Head of caudate nucleus (tissue), 42 donors: ENCODE measurements at places on chromosomes 5 and 9.

DNA sequence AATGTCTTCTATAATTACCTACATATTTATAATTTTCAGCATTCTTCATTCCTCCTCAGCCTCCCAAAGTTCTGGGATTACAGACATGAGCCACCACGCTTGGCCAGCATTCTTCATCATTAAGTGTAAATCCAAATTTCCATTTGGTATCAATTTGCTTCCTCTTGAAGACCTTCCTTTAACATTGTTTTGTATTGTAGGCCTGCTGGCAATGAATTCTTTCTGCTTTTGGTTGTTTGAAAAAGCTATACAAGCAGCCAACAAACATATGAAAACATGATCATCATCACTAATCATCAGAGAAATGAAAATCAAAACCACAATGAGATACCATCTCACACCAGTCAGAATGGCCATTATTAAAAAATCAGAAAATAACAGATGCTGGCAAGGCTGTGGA lies 56.4 kb downstream of the GCNT4 start:
- no peak for DNase-seq

DNA sequence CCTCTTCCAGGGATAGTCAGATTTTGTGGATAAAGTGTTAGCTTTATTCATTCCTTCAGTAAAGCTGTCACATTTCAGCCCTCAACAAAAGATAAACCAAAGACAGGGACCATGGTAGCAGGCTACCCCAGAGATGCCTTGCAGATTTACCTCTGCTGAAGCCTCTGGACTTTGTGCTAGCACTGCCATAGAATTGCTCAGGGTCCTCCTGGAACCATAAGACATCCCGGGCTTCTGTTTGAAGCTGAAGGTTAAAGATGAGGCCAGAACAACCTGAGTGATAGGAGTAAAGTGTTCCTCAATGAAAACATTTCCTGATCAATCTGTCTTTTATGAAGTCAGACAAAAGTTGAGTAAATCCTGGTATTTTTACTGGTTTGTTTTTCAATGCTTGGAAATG lies 57.5 kb upstream of the ARL15 start:
- no peak for DNase-seq

DNA sequence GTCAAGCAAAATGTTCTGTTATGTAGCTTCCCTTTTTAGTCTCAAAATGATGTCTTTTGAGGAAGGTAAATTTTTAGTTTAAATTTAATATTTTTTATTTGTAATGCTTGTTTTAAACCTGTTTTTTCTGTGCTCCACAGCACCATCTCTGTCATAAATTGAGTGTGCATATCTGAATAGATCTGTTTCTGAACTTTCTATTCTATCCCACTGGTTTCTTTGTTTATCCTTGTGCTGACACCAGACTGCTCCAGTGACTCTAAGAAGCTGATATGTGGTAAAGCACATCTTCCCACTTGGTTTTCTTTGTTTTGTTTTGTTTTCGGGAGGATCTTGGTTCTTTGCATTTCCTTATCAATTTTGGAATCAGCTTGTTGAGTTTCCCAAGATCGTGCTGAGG lies 7.1 kb upstream of the RNF145 start:
- no peak for DNase-seq

DNA sequence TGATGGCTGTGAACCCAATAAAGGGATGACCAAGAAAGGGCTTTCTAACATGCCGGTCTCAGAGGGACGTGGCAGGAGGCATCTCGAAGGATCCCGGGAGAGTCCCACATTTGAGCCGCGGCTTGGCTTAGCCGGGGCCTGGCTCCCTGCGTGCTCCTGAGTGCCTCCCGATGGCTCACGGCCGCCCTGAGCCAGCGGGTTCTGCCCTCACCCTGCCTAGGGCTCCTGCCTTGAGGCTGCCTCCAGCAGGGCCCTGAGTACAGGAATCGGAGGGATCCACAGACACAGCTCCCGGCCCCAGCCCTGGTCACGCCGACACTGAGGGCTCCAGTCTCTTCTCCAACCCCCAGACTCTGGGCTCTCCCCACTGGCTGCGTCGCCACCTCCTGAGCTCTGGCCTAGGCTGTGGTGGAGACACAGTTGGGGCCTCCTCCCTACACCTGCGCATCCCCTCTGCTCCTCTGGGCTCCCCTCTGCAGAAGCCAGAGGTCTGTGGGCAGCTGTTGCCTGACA lies 44.1 kb upstream of the RXRA start:
- no peak for DNase-seq

GRCh38 chr5:147113967-147114366 lies 120.9 kb upstream of the STK32A start:
- DNase-seq: no peak

- no peak for DNase-seq
Measured at GRCh38 chr5:115455301-115455707, 89.3 kb downstream of the FEM1C start.

DNA sequence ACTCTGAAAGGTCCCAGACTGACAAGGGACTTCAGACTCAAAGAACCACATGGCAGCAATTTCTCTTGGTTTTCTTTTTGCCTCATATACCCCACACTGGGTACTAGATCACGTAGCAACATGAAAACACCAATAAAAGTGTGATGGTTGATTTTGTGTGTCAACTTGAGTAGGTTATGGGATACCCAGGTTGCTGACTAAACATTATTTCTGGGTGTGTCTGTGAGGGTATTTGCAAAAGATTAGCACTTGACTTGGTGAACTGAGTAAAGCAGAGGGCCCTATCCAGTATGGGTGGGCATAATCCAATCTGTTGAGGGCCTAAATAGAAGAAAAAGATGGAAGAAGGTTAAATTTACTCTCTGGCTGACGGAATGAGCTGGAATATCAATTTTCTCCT lies 53.8 kb upstream of the ZNF618 start:
- DNase-seq: no peak

GRCh38 chr5:72452515-72453245 lies 54.5 kb downstream of the ZNF366 start:
- no peak for DNase-seq

DNA sequence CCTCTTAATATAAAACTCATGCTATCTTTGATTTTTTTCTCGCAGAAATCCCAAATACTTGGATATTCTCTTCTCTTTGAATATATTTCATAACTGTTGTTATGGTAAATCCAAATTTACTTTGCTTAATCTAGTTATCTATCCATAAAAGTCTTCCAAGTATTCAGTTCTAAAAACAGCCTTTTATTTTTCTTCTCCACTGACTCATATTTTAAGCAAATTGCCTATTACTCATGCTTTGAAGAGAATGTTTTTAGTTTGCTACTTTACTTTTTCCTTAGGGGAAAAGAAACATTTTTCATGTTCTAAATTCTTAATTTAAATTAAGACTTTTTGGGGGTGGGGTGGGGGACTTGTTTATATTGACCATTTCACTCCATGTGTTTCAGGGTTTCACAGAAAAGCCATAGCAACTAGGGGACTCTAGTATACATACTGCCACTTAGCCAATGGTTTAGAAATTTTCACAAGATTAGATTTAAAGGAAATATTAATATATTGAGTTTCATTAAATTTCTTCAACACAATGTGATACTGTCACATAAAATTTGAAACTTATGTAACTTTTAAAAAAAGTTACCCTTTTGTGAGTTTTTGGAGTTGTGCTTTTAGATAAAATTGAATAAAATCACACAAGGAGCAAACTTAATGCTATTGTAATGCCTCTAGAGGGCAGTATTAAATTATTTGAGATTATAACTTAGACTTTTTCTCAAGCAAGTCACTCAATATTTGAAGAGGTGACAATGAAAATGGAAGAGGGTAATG lies 545.8 kb upstream of the ARRDC3 start:
- DNase-seq: no peak

DNA sequence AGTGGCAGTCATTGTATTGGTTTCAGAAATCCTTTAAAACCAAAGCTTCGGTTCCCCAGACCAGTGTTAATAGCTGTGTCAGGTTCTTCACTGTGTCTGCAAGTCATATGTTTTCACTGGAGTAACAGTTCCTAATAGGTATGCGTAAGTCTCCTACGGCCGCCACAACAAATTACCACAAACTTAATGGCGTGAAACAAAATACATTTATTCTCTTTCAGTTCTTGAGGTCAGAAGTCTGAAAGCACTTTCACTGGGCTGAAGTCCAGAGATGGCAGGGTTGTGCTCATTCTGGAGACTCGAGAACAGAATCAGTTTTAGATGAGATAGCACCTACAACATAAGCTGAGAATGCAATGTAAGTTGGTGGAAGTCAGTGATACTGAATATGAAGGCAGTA lies 556.2 kb downstream of the TLE4 start:
- no peak for DNase-seq

GRCh38 chr5:171479776-171480125 lies 60.3 kb downstream of the FGF18 start:
- DNase-seq: no peak

- no peak for DNase-seq
Measured at GRCh38 chr5:158461240-158461854, 602.4 kb upstream of the CLINT1 start.

GRCh38 chr5:41748631-41749030 lies 121.6 kb downstream of the OXCT1 start:
- DNase-seq: no peak

- DNase-seq: no peak
Measured at GRCh38 chr5:112126982-112127381, 292.1 kb downstream of the EPB41L4A start.
